Smooth muscle cell of the brain vasculature (primary cell): ENCODE measurements at places on chromosomes 6 and 20.

GRCh38 chr20:52425253-52425652 lies 233.7 kb upstream of the ZFP64 start:
- DNase-seq, result no peak

GRCh38 chr20:44302026-44302669 lies 8.9 kb downstream of the FITM2 start:
- DNase-seq, result no peak

DNA sequence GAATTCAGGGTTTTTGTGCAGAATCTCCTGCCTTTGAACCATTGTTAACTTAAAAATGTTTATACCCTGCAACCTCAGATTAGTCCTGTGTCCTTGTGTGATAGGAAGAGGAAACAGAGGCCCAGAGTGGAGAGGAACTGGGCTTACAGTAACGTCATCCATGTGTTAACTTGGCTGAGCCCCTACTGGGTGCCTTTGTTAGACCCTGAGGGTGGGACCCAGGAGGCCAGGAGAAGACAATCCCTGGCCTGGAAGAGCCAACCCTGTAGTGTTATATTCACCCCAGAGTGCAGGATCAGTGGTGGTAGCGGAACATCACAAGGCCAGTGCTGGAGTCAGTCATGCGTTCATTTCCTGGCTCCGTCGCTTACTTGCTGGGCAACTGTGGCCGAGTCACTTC lies 10.6 kb downstream of the MYLK2 start:
- no peak for DNase-seq

DNA sequence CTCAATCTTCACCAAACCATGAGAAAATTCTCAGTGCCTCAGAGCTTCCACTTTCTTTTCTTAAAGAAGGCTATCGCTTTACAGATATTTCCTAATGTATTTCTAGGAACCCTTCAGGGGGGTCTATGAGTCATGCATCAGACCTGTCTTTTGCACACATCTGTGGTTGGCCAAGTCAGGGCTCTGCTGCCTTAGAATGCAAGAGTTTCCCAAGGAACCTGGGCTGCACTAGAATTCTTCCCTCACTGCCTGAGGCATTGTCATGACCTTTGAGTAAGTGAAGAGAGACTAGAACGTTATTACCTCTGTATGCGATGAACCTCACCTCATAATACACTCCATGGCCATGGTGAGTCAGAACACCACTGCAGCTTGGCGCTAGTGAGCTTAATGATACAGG lies 365.0 kb upstream of the ID4 start:
- peak; percentile 74 for DNase-seq

DNA sequence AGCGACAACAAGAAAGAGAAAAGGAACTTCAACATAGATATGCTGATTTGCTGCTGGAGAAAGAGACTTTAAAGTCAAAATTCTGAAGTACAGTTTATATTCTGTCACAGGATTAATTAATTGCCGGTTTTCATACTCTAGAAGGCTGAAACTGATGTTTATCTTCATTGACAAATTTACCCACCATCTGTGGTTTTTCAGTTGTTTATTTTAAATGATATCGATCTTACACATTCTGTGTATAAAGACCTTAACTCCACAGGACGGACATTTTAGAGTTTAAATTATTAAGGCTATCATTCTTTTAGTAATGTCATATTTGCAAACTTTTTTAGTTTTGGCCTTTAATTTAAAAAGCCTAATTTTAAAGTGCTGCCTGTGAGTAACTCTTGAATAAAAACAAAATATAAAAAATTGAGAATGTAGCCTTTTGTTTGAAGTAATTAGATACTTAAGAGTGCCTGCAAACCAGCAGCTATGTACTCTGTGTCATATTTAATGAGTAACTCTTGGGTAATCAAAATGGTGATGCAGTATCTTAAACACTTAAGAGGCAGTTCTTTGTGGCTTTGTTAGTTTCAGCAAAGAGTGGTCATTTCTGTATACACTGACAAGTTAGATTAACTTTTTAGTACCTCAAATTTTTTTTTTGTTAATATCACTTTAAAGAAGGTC lies 59.3 kb downstream of the CDC5L start:
- no peak for DNase-seq

DNA sequence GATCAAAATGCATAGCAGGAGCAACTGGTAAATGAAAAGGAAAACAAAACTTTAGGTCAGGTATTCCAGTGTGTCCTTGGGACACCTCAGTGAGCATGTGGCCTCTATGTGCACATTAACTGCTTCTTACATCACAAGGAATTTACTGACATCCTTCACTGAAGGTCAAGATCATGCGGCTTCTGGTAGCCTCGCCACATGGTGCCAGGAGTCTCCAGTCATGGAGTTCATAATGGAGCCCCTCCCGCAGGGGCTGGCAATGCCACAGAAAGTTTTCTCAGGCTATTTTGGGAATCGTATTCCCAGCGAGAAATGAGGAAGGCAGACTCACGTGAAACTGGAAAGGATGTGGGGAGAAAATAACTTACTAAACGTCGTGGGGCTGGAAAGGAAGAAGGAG lies 19.7 kb upstream of the SLC22A3 start:
- DNase-seq, result no peak

DNA sequence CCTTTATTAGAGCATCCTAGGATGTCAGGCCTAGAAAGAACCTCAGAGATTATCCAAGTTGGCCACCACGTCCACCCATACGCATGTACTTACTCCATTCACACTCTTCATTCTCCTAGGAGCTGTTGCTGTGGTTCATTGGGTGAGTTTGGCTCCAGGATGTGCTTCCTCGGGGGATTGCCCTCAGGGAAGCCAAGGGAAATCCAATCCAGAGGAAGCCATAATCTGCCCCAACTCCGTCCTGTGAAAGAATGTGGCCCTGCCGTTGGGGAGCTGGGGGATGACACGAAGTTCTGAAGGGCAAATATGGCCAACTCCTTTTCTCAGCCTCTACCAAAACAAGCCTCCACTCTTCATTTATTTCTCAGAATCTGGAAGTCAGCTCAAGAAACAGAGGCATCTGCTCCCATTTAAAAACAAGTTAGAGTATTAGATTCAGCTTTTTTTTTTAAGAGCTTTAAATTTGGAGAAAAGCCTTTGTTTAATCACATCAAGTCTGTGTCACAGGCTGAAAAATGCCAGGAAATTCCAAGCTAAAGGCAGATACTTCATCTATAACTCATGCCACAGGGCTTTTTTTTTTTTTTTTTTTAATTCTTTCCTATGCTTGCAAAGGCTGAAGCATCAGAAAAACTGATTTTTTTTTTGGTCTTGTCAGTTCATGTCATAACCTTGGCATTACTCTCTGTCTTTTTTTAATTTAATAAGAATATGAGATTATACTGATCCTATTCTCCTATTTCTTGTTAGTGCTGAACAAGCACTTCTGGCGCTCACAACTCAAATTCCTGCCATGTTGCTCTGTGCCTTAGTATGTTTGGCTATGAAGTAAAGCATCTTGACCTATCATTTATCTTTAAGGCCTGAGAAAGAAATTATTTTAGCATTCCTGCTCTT lies 480.9 kb upstream of the MARCKS start:
- DNase-seq, result no peak

DNA sequence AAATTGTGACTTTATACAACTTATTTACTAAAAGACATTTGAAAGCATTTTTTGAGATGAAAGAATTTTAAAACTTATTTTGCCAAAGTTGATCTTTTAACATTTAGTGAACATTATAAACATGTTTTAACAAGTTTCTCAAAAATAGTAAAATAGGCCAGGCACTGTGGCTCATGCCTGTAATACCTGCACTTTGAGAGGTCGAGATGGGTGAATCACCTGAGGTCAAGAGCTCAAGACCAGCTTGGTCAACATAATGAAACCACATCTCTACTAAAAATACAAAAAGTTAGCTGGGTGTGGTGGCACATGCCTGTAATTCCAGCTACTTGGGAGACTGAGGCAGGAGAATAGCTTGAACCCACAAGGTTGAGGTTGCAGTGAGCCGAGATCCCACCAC lies 78.6 kb downstream of the CLVS2 start:
- DNase-seq, result no peak

DNA sequence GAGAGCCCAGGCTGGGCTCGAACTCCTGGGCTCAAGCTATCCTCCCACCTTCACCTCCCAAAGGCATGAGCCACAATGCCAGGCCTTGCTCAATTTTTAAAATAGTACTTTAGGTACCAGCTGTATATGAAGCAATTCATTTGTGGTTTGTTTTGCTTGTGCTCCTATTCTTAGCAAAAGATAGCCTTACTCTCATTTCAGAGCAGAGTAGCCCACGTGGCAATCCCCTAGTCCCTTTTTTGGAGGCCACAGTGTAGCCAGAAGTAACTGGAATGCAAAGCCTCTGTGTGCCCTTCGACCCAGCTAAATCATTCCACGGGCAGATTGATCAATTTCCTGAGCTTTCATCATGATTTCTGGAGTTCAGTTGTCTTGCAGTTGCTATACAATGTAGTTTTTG lies 372.2 kb downstream of the NRN1 start:
- DNase-seq, result no peak

DNA sequence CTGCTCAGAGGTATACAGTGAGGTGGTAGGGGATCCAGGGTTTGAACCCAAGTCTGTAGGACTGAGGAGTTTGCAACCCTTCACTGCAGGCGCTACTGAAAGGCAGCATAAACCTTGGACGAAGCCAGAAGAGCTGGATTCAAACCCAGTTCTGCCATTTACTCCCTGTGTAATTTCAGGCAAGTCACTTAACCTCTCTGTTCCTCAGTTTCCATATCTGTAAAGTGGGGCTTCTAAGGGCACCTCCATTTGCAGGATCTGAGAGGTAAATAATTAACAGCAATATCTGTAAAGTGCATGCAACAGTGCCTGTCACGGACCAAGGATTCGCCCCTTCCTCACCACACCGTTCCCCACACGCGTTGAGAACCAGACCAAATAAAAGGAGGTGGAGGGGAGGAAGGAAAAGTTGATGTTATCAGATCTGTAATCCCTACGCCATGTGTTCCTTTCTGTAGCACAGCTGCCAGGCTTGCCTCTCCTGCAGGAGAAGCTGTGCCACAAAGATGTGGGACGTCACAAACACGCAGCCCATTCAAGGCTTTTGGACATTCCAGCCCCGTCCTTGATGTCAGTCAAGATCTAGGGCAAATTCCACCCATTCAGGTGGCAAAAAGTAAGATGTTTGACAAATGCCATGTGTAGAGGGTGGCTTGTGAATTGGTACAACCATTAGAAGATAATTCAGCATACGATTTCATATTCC lies 9.8 kb downstream of the RIPOR3 start:
- no peak for DNase-seq

- no peak for DNase-seq
Measured at GRCh38 chr20:15336011-15336410, 998.6 kb upstream of the FLRT3 start.

- no peak for DNase-seq
Measured at GRCh38 chr6:81744131-81744530, 8.3 kb downstream of the TENT5A start.

- DNase-seq, result no peak
Measured at GRCh38 chr6:150680510-150680909, 80.8 kb downstream of the PLEKHG1 start.

- no peak for DNase-seq
Measured at GRCh38 chr20:38113401-38114325, 51.4 kb downstream of the TGM2 start.

DNA sequence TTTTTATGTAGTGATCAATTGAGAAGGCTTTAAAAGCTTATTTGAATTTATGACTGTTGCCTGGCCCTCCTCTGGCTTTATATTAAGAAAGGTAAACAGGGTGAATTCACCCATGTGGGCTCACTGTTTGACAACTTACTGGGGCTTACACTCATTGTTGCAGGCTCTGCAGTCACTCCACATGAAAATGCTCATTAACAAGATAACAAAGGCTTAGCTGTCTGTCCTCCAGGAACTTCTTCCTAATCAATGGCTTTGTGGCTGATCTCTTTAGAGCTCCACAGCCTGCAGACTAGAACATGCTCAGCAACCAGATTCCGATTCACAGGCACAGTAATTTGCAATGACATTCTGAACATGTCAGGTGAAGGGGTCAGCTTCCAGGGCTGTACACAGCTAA lies 323.2 kb upstream of the MAN1A1 start:
- DNase-seq, result no peak

GRCh38 chr20:3227936-3228749 lies 10.8 kb downstream of the SLC4A11 start:
- no peak for DNase-seq

DNA sequence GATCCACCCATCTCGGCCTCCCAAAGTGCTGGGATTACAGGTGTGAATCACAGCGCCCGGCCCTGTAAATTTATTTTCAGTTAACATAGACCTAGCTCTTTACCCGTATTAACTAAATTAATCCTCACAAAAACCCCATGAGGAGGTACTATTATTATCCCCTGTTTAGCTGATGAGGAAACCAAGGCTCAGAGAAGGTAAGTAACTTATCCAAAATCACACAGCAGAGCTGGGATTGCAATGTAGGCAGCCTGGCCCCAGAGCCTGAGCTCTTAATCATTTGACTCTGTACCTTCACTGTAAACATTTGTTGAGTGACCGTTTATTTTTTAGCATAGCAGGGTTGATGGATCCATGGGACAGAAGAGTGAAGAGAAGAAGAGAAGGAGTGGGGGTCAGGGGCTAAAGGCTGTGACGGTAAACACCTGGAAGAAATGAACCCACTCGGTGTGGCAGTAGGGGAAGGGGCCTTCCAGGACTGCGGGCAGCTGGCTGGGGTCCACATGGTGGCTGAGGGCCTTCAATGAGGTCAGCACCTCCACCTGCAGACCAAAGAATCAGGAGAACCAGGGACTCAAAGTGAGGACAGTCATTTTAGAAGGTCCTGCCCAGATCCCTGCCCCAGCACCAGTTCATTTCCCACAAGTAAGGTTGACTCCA lies 35.2 kb downstream of the KIAA1755 start:
- DNase-seq, result no peak

DNA sequence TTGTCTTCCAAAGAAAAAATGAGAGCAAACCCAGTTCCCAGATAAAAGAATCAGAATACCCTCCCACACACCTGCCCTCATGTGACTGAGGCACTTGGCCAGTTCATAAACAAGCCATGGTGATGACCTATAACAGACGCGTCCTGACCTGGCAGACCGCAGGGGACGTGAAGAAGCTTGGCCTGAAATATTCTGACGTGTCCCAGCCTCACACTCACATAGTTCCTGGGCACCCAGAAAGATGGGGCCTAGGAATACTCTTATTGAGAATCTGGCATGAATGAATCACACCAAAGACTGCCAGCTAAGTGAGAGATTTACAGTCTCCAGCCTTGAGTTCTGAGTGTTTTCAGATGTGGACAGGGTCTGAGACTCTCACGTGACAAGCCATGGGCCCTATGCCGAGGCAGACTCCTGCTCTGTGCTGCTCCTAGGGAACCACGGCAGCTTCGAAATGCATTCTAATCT lies 17.2 kb upstream of the MAP3K4 start:
- DNase-seq, result no peak

DNA sequence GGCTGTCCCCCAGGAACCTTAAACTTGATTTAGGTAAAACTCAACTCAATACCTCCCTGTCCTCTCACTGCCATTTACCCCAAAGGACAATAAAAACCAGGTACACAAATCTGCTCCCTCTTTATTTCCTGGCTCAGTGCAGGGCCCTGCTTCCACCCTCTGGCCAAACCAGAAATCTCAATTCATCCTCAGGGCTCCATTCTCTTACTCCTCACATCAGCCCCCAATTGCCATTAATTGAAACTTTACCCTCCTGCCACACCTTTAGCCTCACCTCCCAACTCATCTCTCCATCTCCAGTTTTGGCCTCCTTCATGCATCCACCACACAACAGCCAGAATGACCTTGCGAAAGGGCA lies 10.5 kb downstream of the ZBTB2 start:
- DNase-seq, result no peak
